ENCODE measurements at places on chromosomes 13 and 19.

- no peak for DNase-seq
Measured at GRCh38 chr13:51626749-51627148, 42.5 kb downstream of the WDFY2 start.

GRCh38 chr13:50521831-50522149, 321.7 kb downstream of the DLEU7 start:
- no peak for DNase-seq

GRCh38 chr13:109389456-109389855, 396.9 kb downstream of the IRS2 start:
- DNase-seq, result no peak

- DNase-seq, result no peak
Measured at GRCh38 chr13:50783717-50784290, 59.7 kb downstream of the DLEU7 start.

GRCh38 chr13:95349267-95349666, 48.0 kb upstream of the ABCC4 start:
- no peak for DNase-seq

DNA sequence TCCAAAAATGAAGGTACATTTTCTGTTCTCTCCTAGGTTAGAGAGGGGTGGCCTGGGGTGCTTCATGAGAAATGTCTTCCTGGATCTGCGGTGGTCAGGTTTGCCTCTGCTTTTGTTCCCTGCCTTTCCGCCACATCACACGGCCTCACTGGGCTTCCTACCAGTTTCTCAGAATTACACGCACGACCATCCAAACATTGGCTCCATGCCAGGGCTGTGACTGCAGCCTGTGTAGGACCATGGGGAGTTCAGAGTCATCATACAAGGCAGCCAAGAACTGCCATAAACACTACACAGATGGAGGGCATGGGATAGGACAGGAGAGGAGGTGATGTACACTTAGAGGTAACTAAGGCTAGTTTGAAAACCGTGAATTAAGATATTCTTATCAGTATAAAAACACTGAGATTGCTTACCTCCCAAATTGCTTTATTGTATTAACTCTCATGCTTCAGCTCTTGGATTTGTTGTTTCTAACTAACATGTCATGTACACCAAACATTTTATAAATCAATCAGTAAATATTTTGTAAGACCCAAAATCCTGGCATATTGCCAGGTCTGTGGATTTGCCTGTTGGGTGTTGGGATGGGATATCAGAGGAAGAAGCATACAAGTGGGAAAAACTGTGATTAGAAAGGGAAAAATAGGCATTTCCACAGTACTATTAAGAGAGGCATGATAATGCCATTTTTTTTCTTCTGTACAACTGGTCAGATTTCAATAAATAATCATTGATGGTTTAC, 45.2 kb downstream of the CDADC1 start:
- no peak for DNase-seq

DNA sequence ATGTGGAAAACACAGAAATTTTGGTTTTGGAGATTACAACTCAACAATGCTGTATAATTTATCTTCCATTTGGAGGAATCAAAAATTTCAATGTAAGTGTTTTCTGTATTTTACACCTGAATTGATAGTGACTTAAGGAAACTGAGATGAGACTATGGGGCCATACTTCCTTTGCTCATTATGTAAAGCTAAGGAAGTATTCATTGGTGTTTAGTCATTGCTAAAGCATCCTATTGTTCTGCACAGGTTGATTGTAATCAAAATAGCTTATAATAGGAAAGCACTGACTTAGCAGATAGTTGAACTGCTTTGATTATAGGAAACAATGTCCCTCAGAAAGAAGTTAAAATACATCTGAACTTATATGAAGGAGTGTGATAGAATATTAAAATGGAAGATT, 244.4 kb upstream of the SLITRK5 start:
- DNase-seq, result no peak

GRCh38 chr19:35509861-35510625, 3.4 kb downstream of the DMKN start:
- peak; percentile 57 for DNase-seq

- DNase-seq, result peak; percentile 76
Measured at GRCh38 chr13:21670883-21671619, at the start of gene FGF9. Gene FGF9 (plus strand): TSS chr13:21671073. CDS start chr13:21671913, 840 bp downstream.

DNA sequence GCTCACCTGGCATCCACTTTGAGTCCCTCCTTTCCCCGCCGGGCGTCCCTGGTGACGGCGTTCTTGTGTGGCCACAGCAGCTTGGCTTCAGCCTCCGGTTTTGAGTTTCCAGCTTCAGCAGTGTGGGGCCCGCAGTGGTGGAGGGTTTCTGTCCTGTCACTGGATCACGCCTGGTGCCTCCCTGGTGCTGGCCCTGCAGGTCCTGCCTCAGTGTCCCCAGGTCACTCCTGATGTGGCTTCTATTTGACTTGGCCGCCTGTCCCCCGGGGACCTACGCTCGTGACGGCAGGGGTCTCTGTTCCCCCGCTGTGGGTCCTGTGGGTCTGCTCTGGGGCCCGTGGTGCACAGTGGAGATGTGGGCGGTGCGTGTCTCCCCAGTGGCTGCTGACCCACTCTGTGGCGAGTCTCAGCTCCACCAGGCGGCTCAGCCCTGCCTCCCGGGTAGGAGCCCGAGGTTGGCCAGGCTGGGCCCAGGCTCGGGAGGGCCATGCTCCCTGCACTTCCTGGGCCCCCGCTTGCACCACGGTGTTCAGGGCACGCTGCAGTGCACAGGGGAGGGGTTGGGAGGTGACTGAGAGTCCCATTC, 1.9 kb downstream of the ATP4B start:
- no peak for DNase-seq

DNA sequence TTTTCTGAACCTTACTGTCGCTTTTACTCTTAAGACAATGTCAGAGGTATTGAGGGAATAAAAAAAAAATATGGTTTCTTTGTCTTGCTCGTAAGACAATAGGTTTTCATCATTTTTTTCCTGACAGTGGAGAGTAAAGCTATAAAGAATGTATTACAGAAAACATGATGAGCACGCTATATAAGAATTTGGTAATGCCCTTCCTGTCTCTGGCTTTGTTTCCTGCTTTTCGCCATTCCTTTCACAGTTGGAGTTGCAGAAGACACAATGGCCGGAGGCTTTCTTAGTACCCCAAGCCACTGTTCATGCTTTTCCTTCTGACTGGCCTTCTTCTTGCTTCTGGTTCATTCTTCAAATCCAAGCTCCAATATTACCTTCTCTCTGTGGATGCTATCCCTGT, 101.0 kb upstream of the DACH1 start:
- DNase-seq, result no peak

DNA sequence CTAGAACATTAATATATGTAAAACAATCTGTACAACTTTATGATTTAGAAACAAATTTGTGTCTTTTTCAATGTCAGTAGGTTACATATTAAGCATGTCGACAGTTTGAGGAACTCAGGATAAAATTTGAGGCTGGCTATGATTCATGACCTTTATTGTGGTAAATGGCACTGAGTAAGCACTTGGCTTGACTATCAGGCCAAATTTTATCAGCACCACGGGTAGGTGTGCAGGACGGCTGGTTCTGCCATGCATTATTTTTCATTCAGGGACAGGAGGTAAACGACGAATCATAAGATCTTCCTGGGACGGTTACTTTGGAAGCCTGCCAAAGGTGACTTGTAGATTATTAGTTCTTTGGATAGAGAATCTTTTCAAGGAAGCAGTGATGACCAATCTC, 19.9 kb upstream of the CYP4F8 start:
- DNase-seq, result no peak

- peak; percentile 80 for DNase-seq
Measured at GRCh38 chr13:51453207-51453958, 547 bp upstream of the INTS6 start.

GRCh38 chr19:11479898-11480714, 740 bp downstream of the ELAVL3 start:
- no peak for DNase-seq

DNA sequence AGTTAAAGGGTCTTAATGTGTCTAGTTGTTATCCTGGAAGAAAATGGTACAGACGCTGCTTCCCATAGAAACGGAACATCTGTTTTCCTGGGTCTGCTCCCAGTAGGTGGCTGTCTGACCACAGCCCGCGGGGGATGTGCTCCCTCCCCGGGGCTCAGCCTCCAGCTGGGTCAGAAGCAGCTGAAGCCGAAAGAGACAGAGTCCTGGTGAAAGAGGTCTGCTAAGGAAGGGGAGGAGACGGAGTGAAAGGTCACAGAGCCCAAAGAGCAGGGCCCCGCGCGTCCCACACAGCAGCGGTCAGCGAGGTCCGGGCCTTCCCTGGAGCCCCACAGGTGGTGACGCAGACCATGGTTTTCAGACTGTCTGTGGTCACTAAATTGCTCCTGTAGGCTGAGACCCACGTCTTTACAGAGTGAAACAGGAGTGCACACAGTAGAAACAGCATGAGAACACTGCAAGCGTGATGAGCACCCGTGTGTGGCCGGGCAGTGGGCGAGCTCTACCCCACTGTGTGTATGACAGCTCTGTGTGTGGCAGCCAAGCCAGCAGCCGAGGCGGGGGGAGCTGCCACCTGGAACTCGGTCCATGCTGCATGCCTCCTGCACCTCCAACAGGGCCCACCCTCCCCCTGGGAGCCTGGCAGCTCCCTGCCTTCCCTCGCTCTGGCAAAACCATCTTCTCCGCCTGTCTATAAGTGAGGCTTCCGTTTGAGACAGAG, 52.0 kb upstream of the C13orf46 start:
- no peak for DNase-seq
